T-helper 9 cell (primary cell): ENCODE measurements at places on chromosomes 7 and 10.
A peak's percentile ranks its signal among the peaks of the same experiment; 100 is the strongest.

GRCh38 chr7:122595885-122596284, 103.0 kb downstream of the RNF133 start:
- DNase-seq = no peak

DNA sequence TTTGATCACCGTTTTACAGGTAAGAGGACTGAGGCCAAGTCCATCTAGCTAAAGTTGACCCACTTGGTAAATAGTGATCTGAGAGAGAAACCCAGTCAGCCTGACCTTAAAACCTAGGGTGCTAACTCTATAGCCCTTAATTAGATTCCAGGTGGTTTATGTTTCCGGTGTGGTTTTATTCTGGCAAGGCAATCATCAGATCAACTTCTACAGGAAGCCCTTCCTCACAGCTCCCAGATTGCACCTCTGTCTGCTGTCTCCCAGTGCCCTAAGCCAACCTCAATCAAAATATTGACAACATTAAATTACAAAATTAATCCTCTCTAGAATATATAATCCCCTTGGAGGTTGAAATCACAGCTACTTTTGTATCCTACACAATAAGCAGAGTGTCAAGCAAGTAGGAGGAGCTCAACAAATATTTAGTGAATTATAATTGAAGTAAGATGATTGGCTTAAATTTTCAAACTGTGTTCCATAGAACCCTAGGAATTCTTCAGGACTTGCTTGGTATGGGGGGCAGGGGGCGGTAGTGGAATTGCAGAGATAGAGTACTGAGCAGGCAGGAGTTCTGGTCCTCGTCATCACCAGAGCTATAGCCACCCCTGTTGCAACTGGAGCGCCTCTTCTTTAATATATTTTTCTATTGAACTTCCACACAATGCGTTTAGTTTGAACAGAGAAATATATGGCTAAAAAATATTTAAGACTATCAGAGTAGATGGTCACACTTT, 692.8 kb upstream of the LRRN3 start:
- no peak for DNase-seq

- no peak for DNase-seq
Measured at GRCh38 chr7:16071246-16071857, 350.0 kb downstream of the CRPPA start.

GRCh38 chr7:94423863-94424735, 29.4 kb downstream of the COL1A2 start:
- no peak for DNase-seq

- DNase-seq = no peak
Measured at GRCh38 chr7:41005374-41005901, 697.5 kb downstream of the INHBA start.

DNA sequence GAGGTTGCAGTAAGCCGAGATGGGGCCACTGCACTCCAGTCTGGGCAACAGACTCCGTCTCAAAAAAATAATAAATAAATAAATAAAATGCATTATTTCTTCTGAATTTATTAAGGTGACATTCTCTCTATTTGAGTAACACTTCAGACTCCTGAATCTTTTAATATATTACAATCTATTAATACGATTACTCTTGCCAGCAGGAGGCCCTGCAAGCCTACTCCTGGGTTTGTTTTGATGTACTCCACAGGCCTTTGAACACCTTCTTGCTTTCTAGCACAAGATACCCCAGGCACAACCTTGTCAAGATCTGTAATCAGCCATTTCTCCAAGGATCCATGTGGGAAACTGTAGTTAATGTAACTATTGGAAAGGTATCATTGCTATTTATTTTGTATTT, 63.5 kb downstream of the COBL start:
- no peak for DNase-seq

- no peak for DNase-seq
Measured at GRCh38 chr7:87202705-87203104, 16.8 kb downstream of the TMEM243 start.

DNA sequence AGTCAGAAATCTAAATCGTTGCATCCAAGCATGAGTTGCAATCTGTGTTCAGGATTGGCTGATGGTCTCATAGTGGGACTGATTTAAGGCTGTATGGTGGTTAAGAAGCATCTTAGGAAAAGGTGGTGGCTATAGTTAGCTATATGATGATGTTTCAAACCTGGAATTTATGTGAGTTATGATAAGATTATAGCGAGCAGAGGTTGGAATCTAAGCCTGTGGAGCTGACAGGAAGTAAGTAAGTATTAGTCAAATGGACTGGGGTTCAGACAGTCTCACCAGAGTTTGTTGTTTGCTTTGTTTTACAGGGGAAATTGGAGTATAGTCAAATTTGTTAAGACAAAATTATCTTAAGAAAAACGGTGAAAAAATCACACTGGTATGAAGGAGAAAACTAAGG, 56.7 kb downstream of the ANKRD7 start:
- DNase-seq = no peak

- DNase-seq = no peak
Measured at GRCh38 chr10:96967847-96968246, 135.7 kb downstream of the LCOR start.

DNA sequence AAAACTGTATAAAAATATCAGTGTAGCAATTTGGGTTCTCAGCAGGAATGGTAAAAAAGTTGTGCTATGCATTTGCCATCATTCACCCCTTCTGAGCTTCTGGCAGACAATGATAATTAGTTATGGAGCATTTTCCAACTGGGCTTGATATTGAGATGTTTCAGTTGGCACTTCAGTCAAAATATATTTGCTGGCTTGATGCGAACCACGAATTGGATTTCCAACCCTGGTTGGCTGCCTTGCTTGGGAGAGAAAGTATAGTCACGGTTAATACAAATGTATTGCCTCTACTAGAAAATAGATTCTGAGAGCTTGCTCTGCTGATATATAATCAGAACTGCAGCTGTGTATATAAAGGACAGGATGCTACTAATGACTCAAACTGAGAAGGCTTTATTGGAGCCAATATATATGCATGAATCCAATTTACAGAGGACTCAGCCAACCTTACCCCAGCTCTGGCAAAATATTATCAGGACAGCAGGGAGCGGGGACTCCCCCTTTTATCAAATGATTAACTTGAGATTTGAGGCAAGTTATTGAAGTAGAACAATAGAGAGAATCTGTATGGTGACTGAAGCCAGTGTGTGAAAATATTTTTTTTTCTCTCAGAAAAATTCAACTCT, 219.8 kb upstream of the SMIM30 start:
- no peak for DNase-seq

GRCh38 chr10:119189811-119190282, 11.2 kb upstream of the PRDX3 start:
- DNase-seq = no peak

GRCh38 chr10:100912605-100913469, at the start of gene SLF2:
Gene SLF2, plus strand, starts transcription at chr10:100912963. Its CDS starts 148 bp downstream, at chr10:100913111.
- DNase-seq = peak; percentile 80

GRCh38 chr10:109456566-109457301, 466.6 kb downstream of the XPNPEP1 start:
- no peak for DNase-seq

GRCh38 chr7:24378871-24379616, 95.1 kb downstream of the NPY start:
- DNase-seq = no peak

DNA sequence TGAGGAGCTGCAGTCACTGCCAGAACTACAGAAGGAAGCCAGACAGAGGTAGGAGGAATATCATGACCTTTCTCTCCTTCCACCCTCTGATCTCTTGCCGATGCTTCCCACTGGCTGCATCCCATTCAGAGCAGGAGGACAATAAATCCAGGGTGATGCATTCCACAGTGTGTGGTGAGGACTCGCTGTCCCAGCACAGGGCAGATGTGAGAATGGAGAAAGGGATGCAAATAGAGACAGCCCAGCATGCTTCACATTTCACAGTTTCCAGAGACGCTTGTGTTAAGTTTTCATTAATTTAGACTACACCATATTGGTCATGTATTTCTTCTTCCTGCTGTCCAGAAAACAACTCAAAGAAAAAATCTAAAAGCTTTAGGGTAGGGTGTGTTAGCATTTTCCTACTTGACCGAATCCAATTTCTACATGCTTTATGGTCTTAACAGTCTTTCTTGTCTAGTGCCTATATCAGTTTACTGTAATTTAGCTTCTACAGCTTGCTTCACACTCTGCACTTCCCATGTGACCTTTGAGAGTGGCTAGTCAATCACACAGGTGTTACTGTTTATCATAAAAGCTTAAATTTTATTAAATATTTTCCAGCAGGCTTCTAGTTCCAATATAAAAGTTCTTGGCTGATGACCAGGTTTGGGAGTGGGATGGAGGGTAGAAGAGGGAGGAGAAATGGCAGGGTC, 155.6 kb downstream of the RAPGEF5 start:
- DNase-seq = no peak

DNA sequence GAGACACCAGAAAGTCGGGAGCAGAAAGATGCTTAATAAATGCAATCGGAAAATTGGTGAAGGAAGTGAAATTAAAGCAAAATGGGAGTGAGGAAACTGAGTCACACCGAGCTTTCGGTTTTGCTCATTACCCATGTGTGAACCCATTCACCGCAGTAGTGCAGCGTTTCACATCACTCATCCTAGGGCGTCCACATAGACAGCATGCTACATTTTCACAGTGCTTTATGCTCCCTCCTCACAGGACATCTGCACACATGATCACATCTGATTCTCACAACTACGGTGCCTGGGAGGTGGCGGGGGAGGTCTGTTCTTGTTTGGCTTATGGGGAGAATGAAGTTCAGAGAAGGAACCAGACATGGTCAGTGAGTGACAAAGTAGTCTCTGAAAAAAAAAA, 36.6 kb upstream of the ATP6V0A4 start:
- no peak for DNase-seq

- DNase-seq = no peak
Measured at GRCh38 chr7:70217571-70217970, 619.3 kb downstream of the AUTS2 start.

- DNase-seq = no peak
Measured at GRCh38 chr10:132257271-132257670, 50.5 kb downstream of the STK32C start.

- DNase-seq = no peak
Measured at GRCh38 chr10:74187237-74187636, 36.2 kb downstream of the ADK start.

DNA sequence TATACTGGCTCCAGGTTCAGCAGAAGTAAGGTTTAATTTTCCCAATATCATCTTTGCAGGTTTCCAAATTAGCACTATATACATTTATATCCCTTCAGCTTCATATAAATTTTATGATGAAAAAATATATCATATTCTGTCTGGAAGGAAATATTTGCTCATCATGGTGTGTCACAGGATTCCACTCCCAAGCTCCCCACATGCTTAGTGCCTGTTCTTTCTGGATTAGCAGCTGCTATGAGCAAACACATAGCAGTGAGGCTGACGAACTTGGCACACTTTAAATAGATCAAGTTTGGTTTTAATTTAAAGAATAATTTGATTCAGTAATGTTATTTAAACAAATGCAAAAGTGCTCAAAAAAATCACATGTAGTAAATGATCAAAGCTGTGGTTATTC, 251.9 kb downstream of the AGMO start:
- DNase-seq = no peak

- no peak for DNase-seq
Measured at GRCh38 chr10:133060466-133060865, 27.3 kb upstream of the ADGRA1 start.

DNA sequence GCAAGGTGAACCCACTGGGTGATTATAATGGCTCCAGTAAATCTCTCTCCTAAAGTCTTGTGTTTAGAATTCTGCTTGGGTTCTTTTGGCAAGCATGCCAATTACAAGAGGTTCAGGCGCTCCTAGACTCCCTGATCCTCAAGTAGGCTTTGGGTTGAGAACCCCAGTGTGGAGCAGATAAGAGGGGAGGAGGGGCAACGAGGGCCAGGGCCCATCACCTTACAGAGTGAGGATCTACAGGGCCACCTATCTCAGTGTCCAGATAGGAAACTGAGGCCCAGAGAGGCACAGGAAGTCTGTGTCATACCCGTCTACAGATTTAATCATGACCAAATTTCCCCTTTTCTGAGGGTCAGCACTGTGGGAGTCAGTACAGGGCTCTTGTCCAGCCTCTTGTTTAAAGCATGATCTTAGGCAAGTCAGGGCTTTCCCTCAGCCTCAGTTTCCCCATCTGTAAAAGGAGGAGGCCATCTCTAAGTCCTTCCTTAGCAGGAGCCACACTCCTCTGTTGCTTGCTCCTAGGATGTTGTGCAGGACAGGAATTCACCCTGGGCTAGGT, 4.4 kb downstream of the TACR2 start:
- DNase-seq = no peak

- DNase-seq = no peak
Measured at GRCh38 chr10:106044503-106044902, 1120.0 kb downstream of the SORCS1 start.

DNA sequence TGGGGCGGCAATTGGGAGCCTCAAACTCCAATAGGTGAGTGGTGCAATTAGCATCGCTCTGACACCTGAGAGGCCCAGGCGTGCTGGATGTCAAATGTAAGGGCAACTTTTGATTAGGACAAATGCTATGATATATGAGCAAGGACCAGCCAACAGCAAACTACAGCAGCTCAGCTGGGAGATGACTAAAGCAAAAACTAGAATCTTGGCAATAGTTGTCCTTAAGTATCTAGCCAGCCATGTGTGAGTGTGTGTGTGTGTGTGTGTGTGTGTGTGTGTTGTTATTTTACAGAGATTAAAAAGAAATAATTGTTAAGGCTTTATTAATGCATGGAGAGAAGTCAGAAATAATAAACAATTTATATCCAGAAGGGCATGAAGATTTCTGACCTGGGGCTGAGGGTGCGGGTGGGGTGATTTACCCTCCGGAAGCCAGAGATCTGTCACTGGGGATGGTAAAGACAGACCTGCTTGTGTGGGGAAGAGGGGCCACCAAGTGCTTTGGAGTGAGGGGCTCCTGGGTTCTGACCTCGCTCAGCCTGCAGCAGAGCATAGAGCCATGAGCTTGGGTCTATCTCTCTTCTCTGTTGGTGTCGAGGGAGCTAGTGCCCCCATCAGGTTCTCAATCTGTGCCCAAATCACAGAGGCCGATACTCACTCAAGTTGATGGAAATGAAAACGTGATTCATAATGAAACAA, 77.3 kb downstream of the EMX2 start:
- DNase-seq = no peak

GRCh38 chr7:142808461-142808801, 37.7 kb downstream of the PRSS2 start:
- no peak for DNase-seq

DNA sequence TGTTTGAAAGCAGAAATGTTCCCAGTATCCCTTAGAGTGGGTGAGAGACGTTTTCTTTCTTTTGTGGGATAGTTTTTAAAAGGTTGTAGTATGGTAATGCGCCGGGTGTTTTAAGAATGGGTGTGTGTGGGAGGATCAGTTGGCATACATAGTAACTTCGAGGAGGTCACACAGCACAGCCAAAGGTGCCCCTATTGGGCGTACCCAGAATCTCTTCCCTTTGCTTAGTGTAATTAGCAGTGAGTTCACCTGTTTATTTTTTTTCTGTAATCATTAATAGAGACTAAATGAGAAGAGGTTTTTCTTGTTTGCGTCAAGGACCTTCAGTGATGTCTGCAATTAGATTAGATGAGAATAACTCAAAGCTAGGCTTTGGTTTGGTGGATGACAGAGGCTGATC, 1.5 kb downstream of the PLEKHA8 start:
- DNase-seq = no peak

- DNase-seq = no peak
Measured at GRCh38 chr7:20482071-20482470, 133.4 kb upstream of the ABCB5 start.
